Left ventricle myocardium inferior (tissue), 1 donor: ENCODE measurements at places on chromosomes 7 and 10. TPM values are rescaled to one million over a fixed set of nuclear protein-coding genes. Genes with fewer than 3 reads are reported as not detected.

Gene FRMD4A
- total RNA-seq: 26.1 TPM

Gene TLX1
- total RNA-seq: not detected

Gene OR2A1
- total RNA-seq: not detected

Gene MYH16
- total RNA-seq: not detected

Gene GARIN1A
- total RNA-seq: 1.6 TPM

Gene PVRIG
- not detected for total RNA-seq

Gene GNAT3
- not detected for total RNA-seq

Gene GFRA1
- 5.1 TPM for total RNA-seq

Gene AGMO
- 0.36 TPM for total RNA-seq

Gene ATOH7
- not detected for total RNA-seq

Gene ABCA13
- not detected for total RNA-seq

Gene TCTN3
- 11.6 TPM for total RNA-seq

Gene ABCB1
- total RNA-seq: 1.0 TPM

- no peak for DNase-seq
These were observed 385.6 kb downstream of the DNAJB6 start for GRCh38 chr7:157722137-157723060.

GRCh38 chr10:71767420-71768035 is 5.8 kb downstream of the VSIR start:
- peak; percentile 88 for DNase-seq

- DNase-seq: no peak
These were observed 66.9 kb downstream of the CABCOCO1 start for GRCh38 chr10:61729596-61729995.

- DNase-seq: no peak
These were observed 356.3 kb downstream of the CXCL12 start for GRCh38 chr10:44028384-44029137.

GRCh38 chr10:121834757-121835156 is 93.1 kb downstream of the ATE1 start:
- no peak for DNase-seq

DNA sequence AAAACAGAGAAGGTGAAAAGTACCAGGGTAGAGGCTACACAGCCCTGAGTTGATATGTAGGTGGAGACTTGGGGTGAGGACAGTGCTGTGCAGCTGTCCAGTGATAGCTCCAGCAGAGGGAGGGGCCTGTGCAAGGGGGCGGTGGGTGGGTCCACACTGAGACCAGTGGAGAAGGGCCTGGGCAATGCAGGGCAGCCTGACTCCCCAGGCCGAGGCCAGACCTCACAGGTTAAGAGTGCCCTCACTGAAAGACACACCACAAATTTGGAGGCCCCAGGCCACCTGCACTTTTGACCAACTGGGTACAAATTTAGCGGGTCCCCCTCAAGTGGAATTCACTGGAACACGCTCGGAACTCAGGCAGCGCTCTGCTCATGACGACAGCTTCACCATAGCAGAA is 6.7 kb upstream of the RASGEF1A start:
- DNase-seq: no peak

DNA sequence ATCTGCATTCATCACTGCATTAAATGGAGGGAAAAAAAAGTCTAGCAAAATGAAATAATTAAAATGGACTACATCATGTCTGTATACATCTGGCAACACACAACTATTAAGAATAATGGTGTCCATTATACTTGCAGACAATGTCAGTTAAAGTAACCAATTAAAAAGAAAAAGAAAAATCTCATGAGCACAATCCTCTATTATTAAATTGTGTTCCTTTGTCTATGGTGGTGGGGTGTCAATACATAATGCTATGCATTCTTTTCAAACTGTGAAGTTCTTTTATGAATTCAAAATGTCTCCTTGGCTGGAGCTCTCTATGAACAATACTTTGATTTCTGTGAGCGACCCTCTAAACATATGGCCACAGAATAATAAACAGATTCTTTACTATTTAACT is 63.5 kb downstream of the NRP1 start:
- DNase-seq: no peak

GRCh38 chr7:12728192-12728538 is 40.7 kb downstream of the ARL4A start:
- no peak for DNase-seq

- DNase-seq: peak; percentile 17
These were observed 165.3 kb downstream of the WNT2 start for GRCh38 chr7:117157241-117158209.

- no peak for DNase-seq
These were observed 117.1 kb upstream of the DIP2C start for GRCh38 chr10:806451-807162.

GRCh38 chr7:44772867-44773266 is 23.6 kb upstream of the PPIA start:
- DNase-seq: no peak

GRCh38 chr10:43076311-43076875 is 476 bp upstream of the RET start:
- DNase-seq: no peak

DNA sequence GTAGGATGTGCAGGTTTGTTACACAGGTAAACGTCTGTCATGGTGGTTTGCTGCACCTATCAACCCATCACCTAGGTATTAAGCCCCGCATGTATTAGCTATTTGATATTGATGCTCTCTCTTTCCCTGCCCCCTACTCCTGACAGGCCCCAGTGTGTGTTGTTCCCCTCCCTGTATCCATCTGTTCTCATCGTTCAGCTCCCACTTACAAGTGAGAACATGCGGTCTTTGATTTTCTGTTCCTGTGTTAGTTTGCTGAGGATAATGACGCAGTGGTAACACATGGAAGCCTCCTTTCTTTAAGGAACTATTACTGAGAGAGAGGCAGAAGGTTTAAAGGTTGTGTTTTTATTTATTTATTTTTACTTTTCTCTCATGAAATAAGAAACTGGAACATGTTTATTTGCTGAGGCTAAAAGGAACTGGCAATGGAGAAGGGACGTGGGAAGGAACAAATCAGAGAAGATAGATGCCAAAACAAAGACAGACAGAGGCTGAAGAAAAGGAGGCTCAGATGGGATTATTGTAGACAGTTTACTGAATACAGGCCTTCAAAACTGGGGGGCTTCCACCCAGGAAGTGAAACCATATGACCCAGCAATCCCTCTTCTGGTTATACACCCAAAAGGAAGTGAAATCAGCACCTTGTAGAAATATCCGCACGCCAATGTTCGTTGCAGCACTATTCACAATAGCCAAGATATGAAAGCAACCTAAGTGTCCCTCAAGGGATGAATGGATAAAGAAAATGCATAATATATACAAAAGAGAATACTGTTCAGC is 556.3 kb downstream of the GRM8 start:
- DNase-seq: no peak

DNA sequence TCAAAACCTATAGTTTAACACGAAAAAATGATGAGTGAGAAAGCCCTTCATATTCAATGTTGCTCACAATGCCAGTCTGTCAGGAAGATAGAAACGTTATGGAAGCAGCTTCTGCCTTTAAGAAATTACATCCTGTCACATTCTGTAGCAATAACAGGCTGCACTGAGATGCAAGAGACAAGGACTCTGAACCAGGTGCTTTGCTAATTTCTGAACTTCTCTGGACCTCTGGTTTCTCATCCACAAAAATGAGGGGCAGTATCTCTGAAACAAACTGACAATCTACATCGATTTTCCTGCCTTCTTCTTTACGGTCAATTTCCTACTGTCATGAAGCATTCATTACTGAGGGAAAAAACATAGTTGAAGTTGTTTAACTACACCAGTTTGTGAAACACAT is 234.0 kb downstream of the SNX13 start:
- DNase-seq: no peak

GRCh38 chr7:603152-603951 is 83.7 kb upstream of the PDGFA start:
- no peak for DNase-seq

DNA sequence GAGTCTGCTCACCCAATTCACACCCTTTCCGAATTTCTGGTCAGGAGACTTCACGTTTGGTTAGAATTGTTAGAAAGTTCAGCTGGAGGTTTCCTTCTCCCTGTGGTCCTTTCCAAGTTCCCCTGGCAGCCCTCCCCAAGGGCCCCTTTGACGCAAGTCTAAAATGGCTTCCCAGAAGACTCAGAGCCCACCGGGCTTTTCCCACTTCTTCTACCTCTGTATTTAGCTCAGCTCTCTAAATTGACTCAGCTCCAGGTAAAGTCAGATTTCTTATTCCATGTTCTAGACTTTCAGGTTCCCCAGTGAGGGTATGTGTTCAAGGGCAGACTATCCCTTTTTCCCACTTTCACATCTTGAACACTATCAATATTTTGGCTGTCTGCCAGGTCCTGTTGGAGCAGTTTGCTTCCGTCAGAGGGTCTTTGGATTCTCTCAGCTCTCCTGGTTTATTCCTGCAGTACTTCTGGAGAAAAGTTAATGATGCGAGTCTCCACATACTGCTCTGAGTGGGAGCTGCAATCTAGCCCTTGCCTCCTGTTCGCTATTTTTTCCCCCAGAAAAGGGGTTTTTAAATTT is 53.1 kb upstream of the ZNF273 start:
- no peak for DNase-seq

- no peak for DNase-seq
These were observed 24.3 kb upstream of the PDZD8 start for GRCh38 chr10:117399341-117400196.

- no peak for DNase-seq
These were observed 190.5 kb downstream of the TMEM26 start for GRCh38 chr10:61262486-61263261.

DNA sequence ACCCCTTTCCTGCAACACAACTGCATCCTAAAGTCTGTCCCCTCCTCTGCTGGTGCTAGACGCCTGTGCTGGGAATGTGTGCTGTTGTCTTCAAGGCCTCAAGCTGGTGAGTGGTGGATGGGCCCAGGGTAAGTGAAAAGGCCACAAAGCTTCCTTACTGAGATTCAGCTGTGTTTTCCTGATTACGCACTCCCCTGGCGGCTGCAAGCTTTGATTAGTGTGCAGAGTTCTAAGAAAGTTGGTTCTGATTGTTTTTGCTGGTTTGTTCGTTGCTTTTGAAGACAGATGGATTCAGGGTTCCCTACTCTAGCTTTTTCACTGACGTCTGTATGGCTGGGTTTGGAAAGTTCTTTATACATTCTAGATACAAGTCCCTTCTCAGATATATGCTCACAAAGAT is 11.9 kb upstream of the FOXL3 start:
- peak; percentile 1 for DNase-seq

DNA sequence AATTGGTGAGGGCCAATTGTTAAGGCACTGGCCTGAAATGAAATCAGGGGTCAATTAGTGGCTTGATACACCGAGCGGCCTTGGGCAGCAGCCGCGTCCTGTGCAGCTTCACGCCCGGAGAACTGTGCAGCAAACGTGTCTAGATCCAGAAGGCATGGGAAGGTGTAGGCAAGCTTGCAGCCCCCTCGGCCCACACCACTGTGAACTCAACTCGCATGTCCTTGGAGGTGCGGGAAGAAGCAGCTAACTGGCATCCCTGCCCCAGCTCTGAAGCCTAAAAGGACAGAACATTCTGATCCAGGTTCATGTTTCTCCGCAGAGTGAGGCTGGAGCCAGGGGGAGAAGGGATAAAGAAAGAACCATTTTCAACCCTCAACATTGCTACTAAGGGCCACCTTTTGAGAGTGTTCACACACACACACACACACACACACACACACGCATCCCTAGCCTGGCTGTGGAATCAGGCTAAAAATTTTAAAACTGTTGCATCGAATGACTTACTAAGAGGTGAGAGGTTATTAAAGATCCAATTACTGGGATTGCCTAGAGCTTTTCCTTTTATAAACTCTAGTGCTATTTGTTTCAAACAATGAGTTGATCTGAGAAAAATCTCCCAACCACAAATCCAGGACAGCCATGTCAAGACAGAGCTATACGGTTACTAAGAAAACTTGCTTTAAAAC is 104.0 kb downstream of the PARP12 start:
- no peak for DNase-seq

DNA sequence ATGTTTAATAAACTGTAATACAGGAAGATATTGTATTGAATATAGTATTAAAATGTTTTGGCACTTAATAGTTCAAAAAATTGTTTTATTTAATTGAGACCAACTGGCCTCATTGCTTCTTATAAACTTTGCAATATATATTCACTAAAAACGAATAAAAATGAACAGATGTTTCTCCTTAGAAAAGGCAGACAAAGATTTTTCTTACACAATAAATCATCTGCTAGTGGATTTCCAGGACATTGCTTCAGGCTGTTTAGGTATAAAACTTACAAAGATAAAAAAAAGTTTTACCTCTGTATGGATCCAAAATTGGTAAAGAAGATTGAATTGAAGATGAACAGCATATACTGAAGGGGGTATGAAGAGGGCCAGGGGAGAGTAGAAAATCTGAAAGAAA is 143.6 kb downstream of the AGMO start:
- no peak for DNase-seq

- DNase-seq: peak; percentile 37
These were observed 99.6 kb downstream of the JAZF1 start for GRCh38 chr7:28081016-28081415.

DNA sequence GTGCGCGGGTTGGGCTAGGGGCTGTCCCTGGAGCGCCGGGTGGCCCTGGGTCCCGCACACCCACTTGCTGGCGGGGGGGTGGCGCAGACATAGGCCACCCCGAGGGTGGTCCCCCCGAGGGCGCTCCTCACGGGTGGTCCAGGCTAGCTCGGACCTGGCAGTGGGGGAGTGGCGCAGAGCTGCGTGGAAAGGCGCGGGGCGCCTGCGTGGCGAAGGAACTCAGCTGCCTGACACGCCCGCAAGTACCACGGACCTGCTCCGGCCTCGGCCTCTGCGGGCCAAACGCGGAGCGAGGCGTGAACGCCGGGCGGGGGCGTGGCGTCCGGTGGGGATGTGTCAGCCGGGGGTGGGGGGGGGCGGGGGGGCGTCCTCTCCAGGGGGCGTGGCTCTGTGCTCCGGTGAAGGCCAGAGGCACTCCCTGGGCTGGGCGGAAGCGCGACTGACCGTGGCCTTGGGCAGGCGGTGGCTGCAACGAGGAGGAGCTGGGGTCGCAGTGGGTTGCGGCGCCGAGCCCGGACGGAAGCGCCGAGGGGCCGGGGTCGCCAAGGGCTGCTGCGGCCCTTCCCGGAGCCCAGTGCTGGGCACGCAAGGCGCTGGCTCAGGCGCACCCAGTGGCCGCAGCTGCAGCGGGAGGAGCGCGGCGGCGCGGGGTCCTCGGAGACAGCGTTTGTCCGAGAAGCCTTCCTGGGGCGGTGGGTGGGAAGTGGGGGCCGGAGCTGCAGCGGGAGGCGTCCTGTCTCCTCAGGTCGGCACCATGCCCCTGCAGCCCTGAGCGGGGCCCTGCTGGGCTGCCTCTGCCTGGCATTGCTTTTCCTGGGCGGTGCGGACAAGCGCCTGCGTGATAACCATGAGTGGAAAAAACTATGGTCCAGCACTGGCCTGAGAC is 58.9 kb upstream of the NUPR2 start:
- peak; percentile 28 for DNase-seq

GRCh38 chr10:93844979-93845626 is 48.7 kb upstream of the SLC35G1 start:
- DNase-seq: no peak

- DNase-seq: no peak
These were observed 509.7 kb upstream of the PODXL start for GRCh38 chr7:132065989-132066603.

- DNase-seq: no peak
These were observed 25.7 kb downstream of the IKZF1 start for GRCh38 chr7:50330254-50330653.
